ENCODE measurements at places on chromosomes 5 and 9.

- no peak for DNase-seq
Observed at GRCh38 chr9:130143279-130143893, 28.8 kb upstream of the NCS1 start.

DNA sequence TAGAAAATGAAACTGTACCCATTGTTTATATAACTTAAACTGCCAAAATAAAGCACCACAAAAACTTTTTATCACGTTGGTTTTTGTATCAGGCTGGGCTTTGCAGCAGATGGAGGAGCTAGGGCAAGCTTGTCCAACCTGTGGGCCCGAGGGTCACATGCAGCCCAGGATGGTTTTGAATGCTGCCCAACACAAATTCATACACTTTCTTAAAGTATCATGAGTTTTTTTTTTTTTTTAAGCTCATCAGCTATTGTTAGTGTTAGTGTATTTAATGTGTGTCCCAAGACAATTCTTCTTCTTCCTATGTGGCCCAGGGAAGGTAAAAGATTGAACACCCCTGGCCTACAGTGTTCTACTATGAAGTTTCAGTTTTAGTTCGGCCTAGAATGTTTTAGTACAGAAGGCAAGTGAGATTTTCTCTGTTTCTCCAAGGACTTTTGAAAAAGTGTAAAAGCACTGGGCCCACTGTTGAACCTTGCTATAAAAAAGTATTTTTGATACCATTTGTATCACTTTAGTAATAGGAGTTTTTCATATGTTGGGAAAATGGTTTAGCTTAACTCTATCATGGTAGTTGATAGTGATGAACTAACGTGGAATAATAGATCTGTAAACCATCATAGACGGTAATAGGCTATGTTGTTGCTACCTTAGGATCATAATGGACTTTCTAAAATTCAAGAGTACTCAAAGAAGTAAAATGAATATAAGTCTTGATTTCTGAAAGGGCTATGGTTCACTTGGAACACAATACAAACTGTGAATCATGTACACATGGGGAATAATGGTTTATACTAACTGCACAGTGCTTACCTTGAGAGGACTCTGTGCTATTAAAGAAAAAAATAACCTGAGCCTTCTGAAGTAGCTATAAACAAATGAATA lies 2.9 kb downstream of the CDKN2A start:
- no peak for DNase-seq

- DNase-seq = no peak
Observed at GRCh38 chr9:7799944-7800285, 337 bp upstream of the DMAC1 start.

GRCh38 chr5:127746756-127747155 lies 43.6 kb downstream of the CCDC192 start:
- DNase-seq = peak; percentile 5

Data from germinal center (tissue), 1 donor.